ENCODE measurements at places on chromosomes 2 and 18.

DNA sequence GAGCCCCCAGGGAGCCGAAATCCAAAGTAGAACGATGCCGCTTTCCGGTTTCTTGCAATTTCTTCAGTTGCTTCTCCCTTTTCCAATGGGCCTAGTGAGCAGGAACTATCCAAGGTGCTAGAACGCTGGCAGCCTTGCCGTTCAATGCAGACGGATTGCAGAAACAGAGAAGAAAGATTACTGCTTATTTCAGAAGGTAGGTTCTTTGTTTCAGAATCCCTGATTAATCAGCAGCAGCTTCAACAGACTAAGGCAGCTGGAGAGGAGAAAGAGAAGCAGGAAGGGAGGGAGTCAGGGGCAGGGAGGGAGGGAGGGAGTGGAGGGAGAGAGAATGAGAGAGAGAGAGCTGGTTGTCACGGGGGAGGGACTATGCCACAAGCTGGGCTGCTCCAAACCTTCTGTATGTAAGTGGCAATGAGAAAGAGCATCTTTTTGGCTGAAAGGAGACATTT lies 576 bp downstream of the NYAP2 start:
- H3K36me3 ChIP-seq = no peaks in the 10 kb centered on the region
- H3K4me3 ChIP-seq = no peak overlapping the region
- H3K4me1 ChIP-seq = no peaks in the 10 kb centered on the region
- no peak for DNase-seq

- no peaks in the 10 kb centered on the region for H3K4me1 ChIP-seq
- H3K36me3 ChIP-seq = no peaks in the 10 kb centered on the region
- no peaks in the 10 kb centered on the region for H3K27me3 ChIP-seq
These were observed 14.7 kb downstream of the CD28 start for GRCh38 chr2:203720915-203721672.

- DNase-seq = no peak
- H3K27me3 ChIP-seq = no peaks in the 10 kb centered on the region
- H3K36me3 ChIP-seq = no peaks in the 10 kb centered on the region
- no peak overlapping the region for H3K27ac ChIP-seq
- H3K4me3 ChIP-seq = no peak overlapping the region
These were observed 147.8 kb downstream of the EXOC6B start for GRCh38 chr2:72678024-72678423.

GRCh38 chr2:20568501-20569463 lies 82.1 kb downstream of the HS1BP3 start:
- H3K36me3 ChIP-seq = no peaks in the 10 kb centered on the region

GRCh38 chr18:48472610-48473009 lies 63.4 kb upstream of the ZBTB7C start:
- no peak overlapping the region for H3K4me3 ChIP-seq
- no peaks in the 10 kb centered on the region for H3K36me3 ChIP-seq
- H3K27ac ChIP-seq = no peak overlapping the region
